ENCODE measurements at places on chromosomes 3 and 15. TPM values are rescaled to one million over a fixed set of nuclear protein-coding genes. Genes with fewer than 3 reads are reported as not detected.

CYP8B1 gene
- 0.10 TPM for polyA plus RNA-seq

- no peak for DNase-seq
These were observed 155.3 kb downstream of the NR1I2 start for GRCh38 chr3:119937229-119937628.

GRCh38 chr15:91953432-91953831 is 99.9 kb downstream of the SLCO3A1 start:
- DNase-seq = no peak

GRCh38 chr15:37124331-37124730 is 24.0 kb upstream of the MEIS2 start:
- DNase-seq = no peak

SERINC4 gene
- polyA plus RNA-seq = 0.61 TPM

DNA sequence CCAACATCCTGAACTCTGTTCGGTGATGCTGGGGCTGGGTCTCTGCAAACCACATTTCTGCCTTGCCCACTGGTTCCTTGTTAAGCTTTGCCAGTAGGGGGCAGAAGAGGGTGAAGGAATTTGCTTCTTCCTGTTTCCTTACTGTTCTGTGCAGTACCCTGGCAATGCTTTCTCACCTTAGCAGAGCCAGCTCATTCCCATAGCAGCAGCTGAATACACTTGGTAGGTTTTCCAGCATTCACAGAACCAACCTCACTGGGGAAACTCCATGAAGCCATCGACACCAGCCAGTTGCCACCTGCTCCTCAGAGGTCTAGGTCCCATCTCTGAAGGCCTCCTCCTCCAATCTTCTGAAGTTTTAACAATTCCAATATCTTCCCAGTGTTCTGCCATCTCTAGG is 308.4 kb downstream of the PDCD6IP start:
- DNase-seq = no peak

KNG1 gene
- polyA plus RNA-seq = 0.37 TPM

CHRFAM7A gene
- 0.44 TPM for polyA plus RNA-seq

GRCh38 chr3:53658613-53659193 is 164.3 kb downstream of the CACNA1D start:
- no peak for DNase-seq

DNA sequence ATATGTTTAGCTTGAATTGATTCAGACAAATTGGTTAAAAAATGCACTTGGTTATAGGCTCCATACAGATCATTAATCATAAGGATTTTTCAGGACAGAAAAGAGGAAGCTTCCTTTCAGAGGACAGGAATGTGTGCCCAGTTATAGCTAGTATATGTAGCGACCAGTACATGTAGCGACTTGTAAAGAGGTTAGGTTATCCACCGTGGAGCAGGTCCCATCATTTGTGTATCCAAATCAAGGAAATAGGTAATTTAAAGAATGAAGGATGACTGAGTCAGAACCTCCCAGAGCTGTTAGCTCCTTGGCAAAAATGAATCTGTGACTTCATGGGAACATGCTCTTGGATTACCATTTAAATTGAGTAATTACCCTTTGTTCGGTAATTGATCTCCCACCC is 15.8 kb upstream of the P2RY12 start:
- DNase-seq = no peak

KIAA1143 gene
- polyA plus RNA-seq = 21.6 TPM

DNA sequence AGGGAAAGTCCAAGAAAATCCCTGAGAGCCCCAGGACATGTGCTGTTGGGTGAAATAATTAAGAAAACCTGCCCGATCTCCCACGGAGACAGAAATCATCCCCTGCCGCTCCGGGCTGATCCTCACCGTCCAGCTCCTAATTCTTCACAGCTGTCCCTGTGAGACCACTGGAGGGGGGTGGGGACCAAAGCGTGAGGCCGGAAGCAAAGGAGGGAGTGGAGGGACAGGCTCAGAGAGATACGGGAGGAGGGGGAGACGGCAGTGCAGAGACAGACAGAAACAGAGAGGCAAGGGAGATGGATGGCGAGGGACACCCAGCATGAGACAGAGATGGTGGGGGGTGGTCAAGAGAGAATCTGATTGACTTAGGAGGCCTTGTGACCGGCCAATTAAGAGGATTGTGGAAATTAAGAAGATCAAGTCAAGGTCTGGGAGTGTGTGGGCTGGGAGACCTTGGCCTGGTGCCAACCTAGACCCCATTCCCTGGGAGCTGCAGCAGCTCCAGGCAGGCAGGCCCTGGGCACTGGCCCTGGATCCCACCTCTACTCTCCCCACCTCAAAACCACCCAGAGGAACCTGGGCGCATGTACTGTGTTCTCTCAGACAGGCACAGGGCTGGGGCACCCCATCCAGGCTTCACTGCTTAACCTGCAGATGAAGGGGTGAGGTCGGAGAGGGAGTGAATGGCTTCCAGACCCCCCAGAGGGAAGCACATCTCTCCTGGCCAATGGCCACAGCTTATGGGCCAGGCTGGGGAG is 113.2 kb upstream of the ALDH1A3 start:
- DNase-seq = no peak

MAGEL2 gene
- polyA plus RNA-seq = 0.89 TPM

- DNase-seq = no peak
These were observed 477.7 kb upstream of the CFAP20DC start for GRCh38 chr3:59527493-59527892.

BLM gene
- 0.67 TPM for polyA plus RNA-seq

- no peak for DNase-seq
These were observed 162.5 kb downstream of the TPRG1 start for GRCh38 chr3:189334064-189334920.

DNA sequence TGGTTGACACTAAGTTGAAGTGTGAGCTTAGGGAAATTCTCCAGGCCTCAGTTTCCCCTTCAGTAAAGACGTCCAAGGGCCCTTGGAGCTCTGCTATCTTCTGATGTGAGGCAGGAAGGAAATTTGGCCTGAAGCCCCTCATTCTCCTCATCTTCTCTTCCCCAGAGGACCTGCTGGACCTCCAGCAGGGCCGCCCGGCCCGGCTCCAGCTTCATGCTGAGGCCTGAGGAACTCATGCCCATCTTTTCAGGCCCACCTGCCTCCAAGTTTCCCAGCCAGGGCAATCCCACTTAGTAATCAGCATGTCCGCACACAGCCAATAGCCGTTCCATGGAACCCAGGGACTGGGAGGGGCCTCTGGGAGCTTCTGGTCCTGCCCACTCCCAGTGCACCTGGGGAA is 4.0 kb downstream of the LRRC15 start:
- DNase-seq = no peak

SKOR1 gene
- polyA plus RNA-seq = 0.60 TPM

GRCh38 chr3:52022323-52023100 is 26.8 kb upstream of the RPL29 start:
- no peak for DNase-seq

OXTR gene
- polyA plus RNA-seq = 0.41 TPM

DNA sequence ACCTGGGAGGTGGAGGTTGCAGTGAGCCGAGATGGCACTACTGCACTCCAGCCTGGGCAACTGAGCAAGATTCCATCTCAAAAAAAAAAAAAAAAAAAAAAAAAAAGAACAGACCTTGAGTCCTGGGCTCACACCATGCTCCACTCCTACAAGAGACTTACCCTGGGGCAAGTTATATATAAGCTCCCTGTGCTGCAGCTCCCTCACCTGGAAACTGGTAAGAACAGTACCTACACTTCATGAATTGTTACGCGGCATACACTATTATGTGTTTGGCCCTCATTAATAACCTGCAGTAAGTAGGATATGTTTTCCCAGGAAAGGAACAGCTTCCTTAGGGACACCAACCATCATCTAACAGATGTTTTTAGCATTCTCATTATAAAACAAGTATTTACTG is 119.6 kb downstream of the FMN1 start:
- DNase-seq = no peak

- no peak for DNase-seq
These were observed 138.1 kb downstream of the CHDH start for GRCh38 chr3:53708001-53708621.
